ENCODE measurements at places on chromosomes 4 and X.

- DNase-seq: no peak
Observed at GRCh38 chr4:6257247-6258025, 12.2 kb upstream of the WFS1 start.

- DNase-seq: no peak
Observed at GRCh38 chrX:112874175-112874574, 33.5 kb upstream of the AMOT start.

DNA sequence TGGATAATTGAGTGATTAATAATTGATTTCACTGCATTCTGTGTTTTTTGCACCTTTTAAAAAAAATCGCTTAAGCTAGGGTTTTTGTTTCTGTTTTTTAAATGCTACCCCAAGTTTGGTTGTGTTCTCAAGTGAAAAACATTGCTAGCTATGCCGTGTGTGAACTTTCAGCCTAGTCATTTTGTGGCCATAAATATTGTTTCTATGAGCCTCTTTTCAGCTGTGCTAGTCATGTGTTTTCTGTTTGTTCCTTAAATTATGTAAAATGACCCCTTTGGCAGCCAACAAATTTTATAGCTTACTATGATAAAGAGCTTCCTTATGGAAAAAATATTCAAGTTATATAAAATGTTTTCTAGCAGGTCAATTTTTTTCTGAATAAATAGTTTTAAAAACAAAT lies 59.1 kb downstream of the GALNT7 start:
- DNase-seq: no peak

DNA sequence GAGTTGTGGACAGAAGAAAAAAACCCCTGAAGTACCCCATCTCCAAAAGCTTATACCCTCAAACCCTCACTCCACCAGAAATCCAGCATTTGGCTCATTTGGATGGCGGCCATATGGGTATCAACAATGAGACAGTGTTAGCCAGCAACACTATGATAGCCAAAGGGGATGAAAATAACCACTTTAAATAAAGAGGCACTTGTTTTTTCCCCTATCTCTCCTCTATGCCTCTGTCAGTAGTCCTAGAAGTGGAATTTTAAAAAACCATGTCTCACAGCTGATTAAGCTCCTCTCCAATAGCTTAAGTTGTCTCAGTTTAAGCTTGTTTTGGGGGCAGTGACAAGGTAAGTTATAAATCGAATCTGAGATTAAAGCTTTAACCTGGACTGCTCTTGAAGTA lies 124.0 kb downstream of the MOSPD2 start:
- DNase-seq: no peak

DNA sequence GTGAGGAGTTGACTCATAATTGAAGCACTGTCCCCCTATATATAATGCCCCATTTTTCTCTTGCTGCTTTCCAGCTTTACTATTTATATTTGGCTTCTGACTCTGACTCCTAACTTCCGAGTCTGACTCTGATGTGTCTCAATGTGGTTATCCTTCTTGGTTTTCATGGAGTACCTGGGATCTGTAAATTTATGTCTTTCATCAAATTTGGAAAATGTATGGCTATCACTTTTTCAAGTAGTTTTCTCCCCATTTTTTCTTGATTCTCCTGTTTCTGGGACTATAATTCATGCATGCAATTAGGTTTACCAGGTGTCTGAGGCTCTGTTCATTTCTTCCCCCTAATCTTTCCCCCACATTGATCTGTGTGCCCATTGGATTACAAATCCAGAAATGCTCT lies 156.8 kb upstream of the SFRP2 start:
- no peak for DNase-seq

- DNase-seq: no peak
Observed at GRCh38 chr4:88957570-88957969, 99.4 kb downstream of the FAM13A start.

GRCh38 chr4:60611762-60612496 lies 588.2 kb upstream of the ADGRL3 start:
- no peak for DNase-seq

DNA sequence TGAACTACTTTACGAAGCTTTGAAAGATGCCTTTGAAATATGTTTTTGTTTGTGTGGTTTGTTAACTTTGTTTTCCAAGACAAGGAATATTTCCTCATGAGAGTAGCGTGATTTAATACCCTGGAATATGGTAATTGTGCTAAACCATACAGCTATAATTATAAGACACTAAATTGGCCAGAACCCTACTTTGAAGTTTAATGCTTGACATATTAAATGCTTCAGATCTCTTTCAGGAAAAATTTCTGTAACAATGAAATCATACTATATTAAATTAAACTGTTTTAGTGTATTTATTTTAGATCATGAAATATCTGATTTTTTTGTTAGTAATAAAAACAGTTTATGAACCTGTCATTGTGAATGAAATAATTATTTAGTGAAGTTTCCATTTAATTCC lies 63.5 kb downstream of the DCLK2 start:
- DNase-seq: no peak

DNA sequence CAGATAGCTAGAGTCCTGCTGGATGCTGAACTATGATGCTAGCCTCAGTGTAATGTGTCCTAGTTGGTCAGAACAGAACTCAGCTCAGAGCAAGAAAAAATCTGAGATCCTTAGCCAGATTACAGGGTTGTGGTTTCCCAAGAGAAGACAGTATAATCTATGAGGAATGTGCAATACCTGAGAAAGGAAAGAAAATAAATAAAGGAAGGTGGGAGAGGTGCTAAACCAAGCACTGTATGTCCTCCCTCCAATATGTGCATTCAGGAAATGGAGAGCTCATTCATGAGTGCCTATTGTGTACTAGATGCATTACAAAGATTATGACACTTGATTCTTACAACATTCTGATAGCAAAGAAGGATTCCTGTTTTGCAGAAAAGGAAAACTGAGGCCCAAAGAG lies 7.5 kb downstream of the USP26 start:
- DNase-seq: no peak

DNA sequence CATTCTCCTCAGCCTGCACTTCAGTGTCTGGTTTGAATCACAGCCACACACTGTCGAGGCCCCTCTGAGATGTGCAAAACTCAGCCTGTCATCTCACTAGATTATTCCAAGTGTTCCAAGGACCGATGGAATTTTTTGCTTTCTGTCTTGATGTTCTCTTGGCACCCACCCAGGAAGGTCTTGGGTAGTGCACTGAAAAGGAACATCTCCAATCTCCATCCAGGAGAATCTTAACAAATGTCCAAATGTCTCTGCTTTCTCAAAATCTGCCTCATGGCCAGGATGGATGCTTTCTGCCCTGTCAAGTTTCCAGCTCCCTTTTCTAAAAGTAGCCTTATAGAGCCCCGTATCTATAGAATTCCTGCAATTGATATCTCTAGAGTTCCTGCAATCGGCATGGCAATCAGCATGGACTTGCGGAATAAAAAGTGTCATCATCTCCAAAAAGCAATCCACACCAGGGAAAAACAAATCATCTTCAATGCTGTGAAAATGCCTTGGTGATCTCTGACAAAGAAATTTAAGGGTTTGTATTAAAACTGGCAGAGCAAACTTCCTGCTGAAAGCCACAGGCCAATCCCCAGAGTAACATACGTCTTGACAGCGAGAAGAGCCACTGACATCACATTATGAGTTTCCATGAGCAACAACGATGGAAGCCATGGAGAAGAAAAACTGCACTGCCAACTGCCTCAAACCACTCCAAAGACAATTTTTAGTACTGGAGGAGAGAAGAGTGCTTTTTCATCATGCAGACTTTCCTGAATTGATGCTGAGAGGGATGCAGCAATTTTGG lies 215.3 kb upstream of the FAM9B start:
- DNase-seq: no peak

DNA sequence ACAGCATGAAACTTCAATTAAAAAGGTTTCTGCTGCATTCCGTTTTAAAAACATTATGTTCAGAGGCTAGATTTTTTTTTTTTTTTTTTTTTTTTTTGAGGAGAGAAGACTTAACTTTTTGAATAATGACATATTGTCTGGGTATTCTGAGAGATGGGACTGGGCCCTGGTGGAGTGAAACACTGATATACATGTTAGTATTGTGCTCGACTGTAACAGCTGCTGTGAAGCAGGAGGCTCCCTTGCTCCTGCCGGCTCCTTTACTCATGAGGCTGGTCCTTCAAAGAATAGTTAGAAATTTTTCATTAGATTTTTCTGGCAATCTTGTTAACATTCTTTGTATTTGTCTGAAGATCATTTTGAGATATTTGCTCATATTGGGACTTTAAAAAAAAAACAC lies 73.3 kb downstream of the TMEM131L start:
- no peak for DNase-seq

GRCh38 chr4:94577136-94577535 lies 125.4 kb downstream of the PDLIM5 start:
- no peak for DNase-seq

GRCh38 chr4:8540991-8541390 lies 39.2 kb upstream of the GPR78 start:
- no peak for DNase-seq

DNA sequence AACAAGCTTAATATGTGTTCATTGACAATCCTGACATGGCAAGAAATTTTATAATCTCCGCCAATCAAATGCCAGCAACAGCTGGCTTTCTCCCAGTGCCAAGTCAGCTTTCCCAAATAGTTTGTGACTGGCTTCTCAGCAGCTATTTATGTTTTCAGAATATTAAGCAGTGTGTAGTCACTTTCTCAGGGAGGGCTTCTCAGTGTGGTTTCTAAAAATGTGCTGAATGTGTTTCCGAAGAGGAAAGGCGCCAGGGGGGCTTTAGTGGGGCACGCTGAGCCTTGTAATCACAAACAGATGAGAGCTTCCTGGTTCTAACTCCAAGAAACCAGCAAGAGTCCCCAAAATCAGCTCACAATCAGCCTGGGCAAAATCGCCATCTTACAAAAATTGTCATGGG lies 258.7 kb upstream of the CPEB2 start:
- DNase-seq: no peak

DNA sequence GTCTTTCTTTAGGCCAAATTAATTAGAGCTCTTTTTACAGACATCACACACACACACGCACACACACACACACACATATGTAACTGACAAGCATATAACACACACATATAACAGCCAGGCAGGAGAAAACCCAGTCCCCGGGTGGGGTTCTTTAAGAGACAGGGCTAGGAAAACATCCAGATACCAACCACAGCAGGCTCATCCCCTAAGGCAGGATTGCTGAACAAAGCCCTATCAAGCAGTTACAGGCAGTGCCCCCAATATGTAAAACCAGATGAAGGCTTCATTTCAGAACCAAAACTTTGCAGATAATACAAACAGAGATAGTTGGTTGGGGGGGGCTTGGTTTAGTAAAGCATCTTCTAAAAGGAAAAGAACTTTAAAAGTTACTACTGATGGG lies 18.0 kb upstream of the FAM47E start:
- no peak for DNase-seq

GRCh38 chr4:74755486-74755885 lies 38.8 kb downstream of the BTC start:
- no peak for DNase-seq

- no peak for DNase-seq
Observed at GRCh38 chrX:87727620-87728019, 210.0 kb downstream of the KLHL4 start.

- DNase-seq: no peak
Observed at GRCh38 chr4:124111922-124112321, 600.6 kb downstream of the ANKRD50 start.

- no peak for DNase-seq
Observed at GRCh38 chr4:16154451-16154850, 70.6 kb upstream of the PROM1 start.

GRCh38 chr4:5238173-5238572 lies 186.9 kb downstream of the STK32B start:
- no peak for DNase-seq

GRCh38 chr4:60259781-60260180 lies 940.3 kb upstream of the ADGRL3 start:
- DNase-seq: no peak

DNA sequence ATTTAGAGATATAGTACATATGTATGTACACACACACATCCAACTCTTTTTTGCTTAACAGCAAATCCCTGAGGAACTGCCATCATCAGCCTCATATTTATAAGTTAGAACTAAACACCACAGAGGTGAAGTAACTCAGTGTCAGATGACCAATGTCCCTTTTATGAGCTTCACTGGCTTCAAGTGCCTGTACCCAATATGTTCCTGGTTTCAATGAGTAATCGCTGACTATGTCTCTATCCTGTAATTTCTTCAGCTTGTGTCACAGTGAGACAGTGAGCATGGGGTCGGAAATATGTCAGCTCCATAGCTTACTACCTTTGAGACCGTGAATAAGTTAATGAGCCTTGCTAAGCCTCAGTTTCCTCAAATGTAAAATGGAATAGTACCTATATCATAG lies 136.2 kb upstream of the RASGEF1B start:
- no peak for DNase-seq

GRCh38 chrX:44747317-44747716 lies 96.5 kb upstream of the DUSP21 start:
- no peak for DNase-seq

GRCh38 chrX:22689290-22689689 lies 310.5 kb upstream of the DDX53 start:
- no peak for DNase-seq

- DNase-seq: no peak
Observed at GRCh38 chrX:130147631-130148030, 18.0 kb downstream of the AIFM1 start.

DNA sequence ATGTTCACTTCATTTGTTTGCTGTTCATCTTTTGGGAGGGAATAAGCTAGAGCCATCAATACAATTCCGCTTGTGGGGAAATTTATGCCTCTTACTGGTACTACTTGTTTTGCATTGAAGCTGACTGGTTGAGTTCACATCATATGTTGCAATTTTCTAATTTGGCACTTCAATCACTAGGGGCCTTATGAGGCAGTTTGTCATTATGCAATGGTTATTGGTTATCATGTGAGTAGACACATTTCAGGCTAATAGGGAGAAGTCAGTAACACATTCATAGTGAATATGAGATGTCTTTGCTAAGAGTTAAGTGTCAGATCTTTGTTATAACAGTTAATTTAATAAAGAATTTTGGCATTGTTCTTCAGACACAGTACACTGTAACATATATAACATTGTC lies 5.0 kb downstream of the RPL36A start:
- no peak for DNase-seq

DNA sequence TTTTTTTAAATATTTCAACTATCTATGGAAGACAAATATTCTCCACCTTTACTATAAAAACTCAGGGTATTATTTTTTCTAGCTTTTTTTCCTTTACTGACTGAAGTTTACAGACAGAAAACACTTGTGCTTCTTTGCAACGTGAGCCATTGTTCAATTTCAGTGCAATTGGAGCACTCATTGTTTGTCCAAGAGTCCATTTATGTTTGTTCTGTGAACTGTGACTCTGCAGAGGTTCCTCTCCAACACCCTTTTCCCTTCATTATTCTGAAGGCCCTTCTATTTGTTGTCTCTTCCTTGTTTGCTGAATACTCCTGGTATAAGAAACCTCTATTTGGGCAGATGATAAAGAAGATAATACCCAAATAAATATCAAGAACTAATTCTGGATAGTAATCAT lies 37.4 kb downstream of the DAPP1 start:
- no peak for DNase-seq

GRCh38 chr4:22780317-22780716 lies 87.6 kb downstream of the GBA3 start:
- no peak for DNase-seq

- no peak for DNase-seq
Observed at GRCh38 chrX:132778917-132779316, 179.5 kb downstream of the HS6ST2 start.
